Testis (tissue), 5 donors: ENCODE measurements at places on chromosomes 2 and 18. TPM values are rescaled to one million over a fixed set of nuclear protein-coding genes. Genes with fewer than 3 reads are reported as not detected.

Gene TBC1D8
- 62.2 TPM for polyA plus RNA-seq

Gene CD207
- polyA plus RNA-seq = 1.5 TPM

Gene CDH2
- 98.6 TPM for polyA plus RNA-seq

Gene CCDC148
- 5.7 TPM for polyA plus RNA-seq

Gene OSR1
- 21.5 TPM for polyA plus RNA-seq

Gene ABHD3
- polyA plus RNA-seq = 13.5 TPM

Gene HS1BP3
- polyA plus RNA-seq = 25.0 TPM

Gene RESP18
- polyA plus RNA-seq = 1.4 TPM

Gene REEP1
- polyA plus RNA-seq = 112 TPM

Gene CNRIP1
- polyA plus RNA-seq = 10.5 TPM
